ENCODE measurements at places on chromosomes 6 and 20.

- DNase-seq: no peak
Observed at GRCh38 chr6:126661646-126662045, 321.7 kb downstream of the CENPW start.

- DNase-seq: no peak
Observed at GRCh38 chr6:137089305-137089704, 44.5 kb upstream of the IL20RA start.

DNA sequence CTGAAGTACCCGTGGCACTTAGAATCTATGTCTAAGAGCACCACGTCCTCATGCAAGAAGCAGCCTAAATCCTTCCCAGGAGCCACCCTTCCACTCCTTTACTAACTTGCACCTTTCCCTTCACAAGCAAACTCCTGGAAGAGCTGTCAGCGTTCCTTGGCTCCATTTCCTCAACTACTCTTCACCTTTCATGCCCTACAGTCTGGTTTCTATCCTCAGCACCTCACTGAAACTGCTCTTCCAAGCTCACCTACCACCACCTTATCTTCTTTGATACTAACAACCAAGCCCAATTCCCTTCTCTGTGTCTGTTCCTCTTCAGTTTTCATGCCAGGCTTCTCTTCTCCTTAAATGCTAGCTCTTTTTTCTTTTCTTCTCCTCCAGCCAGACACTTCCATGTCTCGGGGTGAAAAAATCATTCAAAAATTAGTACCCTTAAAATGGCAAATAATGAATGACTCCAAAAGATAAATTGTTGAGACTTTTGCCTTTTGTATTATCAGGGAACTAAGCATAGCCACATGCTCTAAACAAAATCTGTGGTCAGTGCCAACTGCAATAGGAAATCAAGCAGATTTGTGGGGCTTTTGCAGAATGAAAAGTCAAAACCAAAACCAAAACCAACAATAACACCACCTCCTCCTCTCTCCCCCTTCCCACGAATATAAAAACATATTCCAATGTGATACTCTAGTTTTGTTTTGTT is 149.6 kb upstream of the KCNK16 start:
- DNase-seq: no peak

DNA sequence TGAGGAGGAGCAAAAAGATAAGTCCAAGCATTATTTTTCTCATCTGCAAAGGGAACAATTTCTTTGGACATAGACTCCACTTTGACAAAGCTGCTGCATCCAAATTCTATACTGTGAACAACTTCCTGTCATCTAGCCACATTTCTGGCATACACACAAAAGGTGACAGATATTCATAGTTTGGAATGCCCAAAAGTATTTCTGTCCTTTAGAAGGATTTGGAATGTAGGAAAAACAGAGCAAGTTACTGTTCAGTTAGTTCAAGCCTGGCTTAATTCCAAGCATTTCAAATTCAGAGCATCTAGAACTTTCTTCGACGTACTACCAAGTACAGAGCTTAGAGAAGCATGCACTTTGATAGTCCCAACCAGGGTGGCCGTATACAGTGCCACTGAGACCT is 134.0 kb downstream of the PDE7B start:
- DNase-seq: no peak

DNA sequence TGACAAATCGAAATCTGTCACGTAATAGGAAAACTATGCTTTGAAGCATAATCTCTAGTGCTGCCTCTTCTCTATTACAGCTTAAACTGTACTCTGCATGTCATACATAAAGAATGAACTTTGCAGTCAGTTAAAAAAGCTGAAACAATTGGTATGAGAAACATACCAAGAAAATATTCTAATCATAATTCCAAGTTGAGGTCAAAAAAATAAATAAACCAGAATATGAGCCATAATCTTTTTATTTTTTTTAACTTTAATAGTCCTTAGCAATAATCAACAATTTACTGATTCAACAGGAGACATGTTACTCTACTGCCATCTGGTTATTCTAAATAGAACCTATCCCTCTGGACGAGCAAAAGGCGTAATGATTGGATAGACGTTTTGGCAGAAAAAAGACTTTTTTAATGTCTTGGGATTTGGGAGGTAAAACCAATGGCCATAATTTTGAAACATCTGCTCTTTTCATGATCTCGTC is 224.4 kb upstream of the FLRT3 start:
- DNase-seq: no peak

GRCh38 chr20:51004781-51005180 is 18.1 kb downstream of the KCNG1 start:
- no peak for DNase-seq

GRCh38 chr6:2940851-2941250 is 30.5 kb downstream of the SERPINB6 start:
- DNase-seq: no peak

DNA sequence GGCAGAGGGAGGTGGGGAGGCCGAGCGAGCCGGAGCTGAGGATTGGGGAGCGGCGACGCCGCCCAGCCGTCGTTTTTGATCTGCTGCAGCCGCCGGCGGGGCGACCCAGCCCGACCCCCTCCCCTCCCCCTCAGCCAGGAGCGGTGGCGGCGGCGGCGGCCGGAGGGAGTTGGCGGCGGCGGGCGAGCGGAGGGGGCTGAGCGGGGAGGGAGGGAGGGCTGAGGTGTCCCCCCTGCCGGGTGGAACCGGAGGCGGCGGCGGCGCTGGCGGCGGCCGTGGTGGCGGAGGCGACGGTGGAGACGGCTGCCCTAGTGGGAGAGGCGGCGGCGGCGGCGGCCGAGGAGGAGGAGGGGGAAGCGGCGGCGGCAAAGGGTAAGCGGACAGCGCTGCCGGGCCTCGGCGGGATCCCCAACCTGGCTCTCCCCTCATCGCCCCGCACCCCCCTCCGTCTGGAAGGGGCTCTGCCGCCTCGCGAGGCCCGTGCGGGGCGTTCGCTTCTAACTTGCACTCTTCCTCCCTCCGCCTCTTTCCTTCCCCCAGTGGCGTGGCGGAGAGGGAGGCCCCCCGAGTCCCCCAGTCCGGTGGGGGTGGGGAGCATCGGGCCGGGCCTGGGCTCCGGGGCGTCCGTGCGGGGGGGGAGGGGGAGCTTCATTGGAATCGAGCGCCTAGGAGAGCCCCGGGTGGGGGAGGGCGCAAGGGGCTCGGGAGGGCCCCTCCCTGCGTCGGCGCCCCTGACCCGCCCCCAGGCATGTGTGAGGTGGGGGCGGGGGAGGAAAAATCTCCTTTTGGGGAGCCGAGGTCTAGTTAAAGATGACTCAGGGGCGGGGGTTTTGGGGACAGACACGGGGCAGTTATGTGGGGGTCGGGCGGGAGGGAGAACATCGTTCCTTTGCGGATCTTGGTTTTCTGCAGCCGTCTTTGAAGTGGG is at the start of gene TAB2:
TAB2 (plus strand) TSS at position 69 of the 928 bp plus-strand sequence. CDS start 52,286 bp downstream, outside the sequence.
- peak; percentile 68 for DNase-seq

DNA sequence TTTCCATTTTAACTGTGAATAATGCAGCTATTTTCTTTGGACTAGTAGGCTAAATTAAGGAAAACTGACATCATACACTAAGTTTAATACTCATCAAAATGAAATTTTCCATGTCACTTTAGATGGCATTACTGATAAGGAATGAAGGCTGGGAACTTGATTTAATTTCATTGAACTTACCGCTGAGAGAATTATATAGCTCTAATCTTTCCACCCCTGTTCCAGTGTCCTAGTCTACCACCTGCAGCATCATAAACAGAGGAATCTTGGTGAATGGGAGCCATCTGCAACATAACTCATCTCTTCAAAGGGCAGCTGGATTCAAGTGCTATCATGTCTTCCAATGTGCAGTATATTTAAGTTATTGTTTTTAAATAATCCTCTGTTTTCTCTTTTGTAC is 1395.2 kb downstream of the EPHA7 start:
- DNase-seq: no peak

DNA sequence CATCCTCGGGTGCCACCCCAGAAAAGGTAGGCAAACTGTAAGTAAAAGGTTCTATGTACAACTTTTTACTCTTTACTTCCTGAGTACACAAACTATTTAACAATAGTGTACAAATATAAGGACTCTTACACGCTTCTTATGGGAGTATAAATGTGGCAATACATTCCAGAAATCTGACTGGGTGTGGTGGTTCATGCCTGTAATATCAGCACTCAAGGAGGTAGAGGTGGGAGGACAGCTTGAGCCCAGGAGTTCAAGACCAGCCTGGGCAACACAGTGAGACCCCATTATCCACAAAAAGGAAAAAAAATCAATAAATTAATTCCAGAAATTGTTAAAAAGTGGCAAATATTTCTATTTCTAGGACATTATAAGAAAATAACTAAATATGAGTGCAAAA is 48.9 kb downstream of the PIGU start:
- DNase-seq: no peak

GRCh38 chr6:84731401-84731800 is 33.0 kb downstream of the TBX18 start:
- no peak for DNase-seq

- DNase-seq: no peak
Observed at GRCh38 chr6:165181951-165182414, 127.4 kb downstream of the C6orf118 start.

GRCh38 chr20:17627101-17627955 is 54.7 kb downstream of the RRBP1 start:
- DNase-seq: no peak

DNA sequence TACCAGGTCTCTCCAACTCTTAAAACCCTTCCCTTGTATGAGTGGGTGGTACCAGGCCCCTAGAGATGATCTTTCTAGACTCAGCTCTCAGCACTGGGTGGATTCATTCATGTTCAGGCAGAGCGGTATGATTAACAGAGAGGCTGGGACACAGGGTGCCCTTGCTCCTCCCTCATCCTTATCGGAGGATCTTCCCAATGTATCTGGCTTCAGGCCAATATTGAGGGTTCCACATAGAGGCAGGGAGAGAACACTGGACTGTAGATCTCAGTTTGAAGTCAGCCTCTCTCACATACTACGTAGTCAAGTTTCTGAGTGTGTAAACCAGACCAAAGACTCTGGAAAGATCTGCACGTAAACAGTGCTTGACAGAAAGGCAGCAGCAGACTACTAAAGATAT is 366.2 kb downstream of the DHX35 start:
- DNase-seq: no peak

DNA sequence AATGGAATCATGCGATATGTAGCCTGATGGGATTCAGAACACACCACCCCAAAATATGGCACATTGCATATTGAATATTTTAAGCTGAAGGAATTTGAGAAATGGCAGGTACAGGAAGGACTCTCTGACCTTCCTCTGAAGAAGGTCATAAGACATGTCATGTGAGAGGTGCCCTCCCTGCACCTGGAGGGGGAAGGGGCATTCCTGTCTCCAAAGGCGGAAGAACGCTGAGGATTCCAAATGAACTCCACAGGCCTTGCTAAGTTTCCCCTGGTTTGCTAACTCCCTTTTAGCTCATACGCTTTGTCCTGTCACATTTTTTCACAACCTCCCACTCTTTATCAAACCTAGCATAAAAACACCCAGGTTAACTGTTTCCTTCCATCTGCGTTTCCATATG is 347.8 kb downstream of the CDKAL1 start:
- no peak for DNase-seq

- DNase-seq: no peak
Observed at GRCh38 chr20:917416-917815, 1.3 kb upstream of the ANGPT4 start.

- DNase-seq: no peak
Observed at GRCh38 chr6:123064038-123064437, 68.0 kb downstream of the CLVS2 start.

- DNase-seq: no peak
Observed at GRCh38 chr20:17676942-17677341, 5.1 kb downstream of the RRBP1 start.

DNA sequence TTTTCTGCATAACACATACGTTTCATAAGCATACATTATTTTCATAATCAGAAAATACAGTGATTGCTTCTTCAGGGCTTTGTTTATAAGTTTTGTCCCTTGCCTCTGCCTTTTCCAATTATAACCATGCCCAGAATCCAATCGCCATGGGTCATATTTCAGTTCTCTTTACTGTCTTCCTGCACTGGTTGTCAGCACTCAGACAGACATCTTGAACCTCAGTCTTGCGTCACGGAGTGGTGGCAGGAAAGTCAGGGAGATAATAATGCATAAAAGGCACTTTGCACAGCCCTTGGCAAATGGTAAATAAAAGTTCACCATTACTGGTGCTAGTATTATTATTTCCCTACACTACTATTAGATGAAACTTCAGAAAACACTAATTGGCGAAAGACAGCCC is 7.2 kb downstream of the KIF16B start:
- DNase-seq: no peak

DNA sequence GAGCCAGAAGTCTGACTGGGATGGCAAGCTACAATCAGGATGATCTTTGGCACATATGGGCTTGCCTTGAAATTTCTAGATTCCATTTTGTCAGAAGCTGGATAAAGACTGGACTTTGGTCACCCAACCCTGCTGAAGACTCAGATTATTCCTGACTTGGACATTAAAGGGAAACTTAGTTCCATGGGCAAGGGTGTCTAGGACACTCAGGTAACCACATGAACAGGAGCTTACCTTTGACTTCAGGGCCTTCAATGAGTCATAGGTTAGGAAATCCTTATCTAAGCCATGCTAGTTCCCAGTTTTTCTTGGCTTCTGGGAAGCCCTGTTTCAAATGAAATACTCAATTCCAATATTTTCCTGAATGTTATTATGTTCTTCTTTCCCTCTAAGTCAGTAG is 28.5 kb upstream of the IFNGR1 start:
- DNase-seq: no peak

GRCh38 chr6:101195588-101195987 is 197.9 kb upstream of the GRIK2 start:
- DNase-seq: no peak

GRCh38 chr20:15814360-15814759 is 758.9 kb downstream of the KIF16B start:
- DNase-seq: no peak

- DNase-seq: no peak
Observed at GRCh38 chr6:35188886-35189285, 24.9 kb upstream of the SCUBE3 start.

GRCh38 chr20:1473246-1474220 is 6.9 kb upstream of the NSFL1C start:
- DNase-seq: no peak

GRCh38 chr6:446418-447366 is 55.1 kb downstream of the IRF4 start:
- DNase-seq: peak; percentile 82

GRCh38 chr6:116405652-116406356 is 35.1 kb downstream of the DSE start:
- DNase-seq: no peak

GRCh38 chr20:39534846-39535245 is 572.7 kb downstream of the DHX35 start:
- no peak for DNase-seq

DNA sequence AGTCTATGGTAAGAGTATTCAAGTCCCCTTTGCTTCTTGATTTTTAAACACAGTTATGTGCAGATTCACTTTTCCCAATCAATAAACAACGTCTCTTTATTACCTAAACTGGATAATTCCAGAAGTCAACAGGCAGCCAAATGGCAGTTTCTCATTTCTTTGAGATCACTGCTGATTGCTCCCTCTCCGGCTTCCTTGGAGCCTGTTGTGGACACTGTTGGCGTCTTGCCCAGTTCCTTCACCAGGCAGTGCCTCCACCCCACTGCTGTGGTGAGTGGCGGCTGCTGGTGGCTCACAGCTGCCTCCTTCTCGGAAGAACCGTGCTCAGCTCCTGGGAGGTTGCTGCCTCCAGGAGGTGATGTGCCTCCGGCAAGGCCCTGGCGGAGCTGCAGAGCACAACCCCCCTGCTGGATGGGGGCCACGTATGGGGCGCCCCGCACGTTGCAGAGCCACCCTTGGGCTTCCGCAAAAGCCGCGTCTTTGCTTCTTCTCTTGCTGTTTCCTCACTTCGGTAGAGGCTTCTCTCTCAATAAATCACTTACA is 105.1 kb upstream of the CNKSR3 start:
- DNase-seq: no peak

Measured in stimulated activated CD8-positive, alpha-beta memory T cell treated with anti-CD3 and anti-CD28 coated beads, Interleukin-2, amount 100 ng/mL, for 1 hour (primary cell).